NCI-H446 (cell line): ENCODE measurements at places on chromosomes 12 and 14.

DNA sequence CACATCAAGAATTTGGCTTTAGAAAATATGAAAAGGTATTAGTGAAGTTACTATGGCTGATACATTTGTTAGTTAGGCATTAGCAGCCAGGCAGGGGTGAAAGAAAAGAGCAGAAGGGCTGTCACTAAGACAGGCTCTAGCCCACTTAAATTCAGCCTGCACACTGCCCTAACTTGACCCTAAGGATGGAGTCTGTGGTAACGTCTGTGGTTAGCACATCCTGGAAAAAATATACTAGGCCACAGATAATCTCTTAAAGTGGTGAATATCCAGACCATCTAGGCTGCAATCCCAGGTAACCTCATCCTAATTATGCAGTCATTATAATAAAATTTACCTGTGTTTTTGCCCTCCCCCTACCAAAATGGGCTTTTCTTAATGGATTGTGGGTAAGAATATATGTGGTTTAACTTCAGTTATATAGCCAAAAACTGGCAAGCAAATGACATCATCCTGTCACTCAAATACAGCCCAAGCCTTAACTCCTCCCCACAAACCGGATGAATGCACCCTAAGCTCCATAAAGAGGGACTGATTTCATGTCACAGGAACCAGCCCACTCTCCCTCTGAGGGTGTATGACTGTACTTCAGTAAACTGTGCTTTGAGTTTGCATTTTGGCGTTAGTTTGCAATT lies 440.9 kb downstream of the LRFN5 start:
- DNase-seq, result no peak

DNA sequence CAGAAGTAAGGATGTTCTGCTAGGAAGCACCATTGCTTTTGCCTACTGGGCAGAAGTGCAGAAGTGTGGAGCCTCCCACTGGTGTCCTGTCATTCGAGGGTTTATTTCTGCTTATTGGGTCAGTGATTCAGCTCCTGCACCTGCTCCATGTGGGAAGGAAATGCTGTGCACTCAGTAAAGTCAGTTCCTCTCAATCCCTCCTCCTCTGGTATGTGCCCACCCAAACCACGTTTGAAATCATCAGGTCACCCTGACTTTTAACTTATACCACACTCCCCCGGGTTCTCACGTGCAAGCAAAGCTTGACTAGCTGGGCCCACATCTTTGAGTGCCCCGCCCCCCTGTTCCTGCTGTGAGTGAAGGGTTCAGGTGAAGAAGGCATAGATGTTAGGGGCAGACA lies 223.7 kb downstream of the CHST11 start:
- no peak for DNase-seq

GRCh38 chr14:45038865-45039264 lies 45.1 kb upstream of the PRPF39 start:
- DNase-seq, result no peak

DNA sequence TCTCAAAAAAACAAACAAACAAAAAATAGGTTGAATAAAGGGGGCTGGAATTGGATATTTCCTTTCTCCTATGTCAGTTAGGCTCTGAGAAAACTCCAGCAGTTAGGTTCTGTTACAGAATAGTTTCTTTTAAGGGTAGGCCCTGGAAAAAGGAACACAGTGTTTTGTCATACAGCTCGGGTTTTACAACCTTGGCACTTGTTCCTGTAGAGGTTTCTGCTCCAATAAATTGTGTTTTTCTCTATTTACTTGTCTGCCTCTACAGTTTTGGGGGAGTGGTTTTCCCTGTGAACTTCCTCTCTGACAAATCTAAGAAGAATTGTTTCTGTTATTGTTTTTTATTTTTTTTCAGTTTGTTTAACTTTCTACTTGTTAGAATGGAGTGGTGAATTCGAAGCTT lies 167.6 kb downstream of the ACSS3 start:
- DNase-seq, result no peak

DNA sequence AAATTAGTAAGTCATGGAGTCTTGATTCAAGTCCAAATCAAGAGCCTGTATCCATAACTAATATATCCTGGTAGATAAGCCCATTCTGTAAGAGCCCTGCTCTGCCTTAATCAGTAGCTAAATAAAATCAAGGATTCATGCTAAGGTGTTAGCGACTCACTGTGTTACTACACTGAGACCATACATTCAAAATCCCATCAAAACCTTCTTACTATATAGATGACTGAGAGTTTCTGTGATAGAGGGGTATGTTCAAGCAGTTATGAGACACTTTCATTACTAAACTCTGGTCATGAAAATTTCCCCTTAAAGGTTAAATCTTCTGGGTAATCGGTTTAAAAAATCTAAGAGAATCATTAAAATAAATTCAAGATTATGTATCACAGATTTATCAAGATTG lies 78.5 kb downstream of the MDGA2 start:
- no peak for DNase-seq
